Pulmonary artery endothelial cell (primary cell): ENCODE measurements at places on chromosomes 3 and 15. TPM values are rescaled to one million over a fixed set of nuclear protein-coding genes. Genes with fewer than 3 reads are reported as not detected.

Gene AP3B2
- not detected in 2 replicates for total RNA-seq

Gene THRB
- total RNA-seq, result 0.14 and 0.33 TPM in 2 replicates

Gene MOBP
- total RNA-seq, result 0.07 and 0.95 TPM in 2 replicates

Gene TMEM212
- not detected in 2 replicates for total RNA-seq

Gene FGF7
- 0.14 TPM in 1 of 2 replicates, not detected in the other for total RNA-seq

Gene TAGLN3
- total RNA-seq, result 0.07 TPM in 1 of 2 replicates, not detected in the other

Gene IL17RD
- 1.5 and 1.8 TPM in 2 replicates for total RNA-seq

Gene CACNA2D2
- total RNA-seq, result not detected in 2 replicates

Gene MAGEL2
- total RNA-seq, result under 0.01 TPM in 1 of 2 replicates, not detected in the other

Gene TICRR
- total RNA-seq, result 3.2 and 9.2 TPM in 2 replicates

Gene ZNF860
- total RNA-seq, result 1.6 and 3.2 TPM in 2 replicates

Gene CRABP1
- total RNA-seq, result not detected in 2 replicates

GRCh38 chr15:67085237-67085817, 19.9 kb downstream of the SMAD3 start:
- no peak for DNase-seq

DNA sequence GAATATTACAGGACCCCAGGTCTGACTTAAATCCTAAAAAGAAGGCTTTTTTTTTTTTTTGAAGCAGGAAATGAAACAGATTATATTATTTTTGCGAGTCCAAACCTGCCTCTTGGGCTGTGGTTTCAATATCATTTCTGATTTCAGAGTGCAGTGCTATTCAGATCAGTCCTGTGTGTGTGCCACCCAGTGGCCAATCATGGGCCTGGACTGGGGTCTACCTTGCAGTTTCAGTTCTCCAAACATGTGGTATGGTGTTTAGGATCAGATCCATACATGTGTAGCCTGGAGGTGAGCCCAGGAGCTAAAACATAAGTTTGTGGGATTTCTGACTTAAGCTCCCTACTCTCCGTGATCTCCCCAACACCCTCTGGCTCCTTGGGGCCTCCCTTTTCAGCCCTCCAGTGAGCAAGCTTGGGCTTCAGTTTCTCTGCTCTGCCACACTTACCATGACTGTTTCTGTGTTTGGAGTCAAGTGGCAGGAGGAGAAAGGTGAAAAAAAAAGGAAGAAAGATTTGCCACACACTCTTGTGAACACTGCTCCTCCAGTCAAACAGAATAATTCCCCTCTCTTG, 12.1 kb upstream of the THSD4 start:
- DNase-seq, result no peak

DNA sequence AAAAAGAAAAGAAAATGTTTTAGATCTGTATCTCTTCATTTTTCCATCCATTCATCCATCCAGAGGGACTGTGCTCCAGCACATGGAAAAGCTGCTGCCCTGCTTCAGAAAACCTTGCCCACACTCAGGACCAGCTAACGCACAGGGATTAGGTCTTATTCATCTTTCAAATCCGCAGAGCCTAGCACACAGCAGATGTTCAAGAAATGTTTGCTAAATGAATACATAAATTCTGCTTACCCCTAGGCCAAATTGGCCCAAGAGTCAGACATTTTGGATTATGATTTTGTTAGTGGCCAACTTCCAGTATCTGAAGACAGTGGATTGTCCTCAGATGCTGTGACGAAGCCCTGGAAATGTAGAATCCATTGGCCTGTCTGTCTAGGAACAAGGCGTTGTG, 71.4 kb downstream of the GHSR start:
- DNase-seq, result no peak

DNA sequence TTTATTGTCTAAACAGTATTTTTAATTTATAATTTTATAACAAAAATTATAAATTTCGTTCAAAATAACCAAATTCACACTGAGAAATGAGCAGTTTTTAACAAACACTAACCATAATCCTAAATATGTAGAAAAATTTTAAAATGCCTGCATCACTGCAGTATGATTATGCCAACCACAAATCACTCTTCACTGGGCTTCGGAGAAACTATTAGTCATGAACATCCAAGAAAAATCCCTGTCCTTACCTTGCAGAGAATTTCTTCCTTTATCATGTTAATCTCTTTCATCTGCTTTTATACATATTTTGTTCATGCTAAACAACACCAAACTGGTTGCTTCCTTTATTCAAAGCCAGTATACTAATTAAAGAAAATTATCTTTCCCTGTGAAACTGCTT, 511.0 kb upstream of the ALCAM start:
- no peak for DNase-seq

DNA sequence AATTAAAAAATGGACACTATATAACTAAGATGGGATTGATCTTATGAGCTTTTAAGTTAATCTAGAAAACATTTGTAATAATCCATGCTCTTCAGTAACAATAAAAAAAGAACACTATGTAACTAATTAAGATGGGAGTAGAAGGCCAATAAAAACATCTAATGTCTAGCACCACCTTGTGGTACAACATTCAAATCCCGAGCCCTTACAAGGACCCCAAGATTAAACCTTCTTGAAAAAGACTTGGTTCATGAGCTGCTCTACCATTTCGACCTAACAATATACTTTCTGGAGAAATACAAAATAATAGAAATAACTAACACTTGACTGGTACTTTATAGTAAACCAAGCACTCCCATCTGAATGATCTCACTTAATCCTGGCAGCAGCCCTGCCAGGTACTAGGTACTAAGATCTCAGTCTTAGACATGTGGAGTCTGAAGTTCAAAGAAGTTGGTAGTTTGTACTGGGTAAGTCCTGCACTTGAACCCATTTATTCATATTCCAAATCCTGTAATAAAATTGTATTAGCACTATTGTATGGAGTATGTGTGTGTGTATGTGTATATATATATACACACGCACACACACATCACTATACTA, 21.8 kb downstream of the METTL6 start:
- DNase-seq, result peak; percentile 46

DNA sequence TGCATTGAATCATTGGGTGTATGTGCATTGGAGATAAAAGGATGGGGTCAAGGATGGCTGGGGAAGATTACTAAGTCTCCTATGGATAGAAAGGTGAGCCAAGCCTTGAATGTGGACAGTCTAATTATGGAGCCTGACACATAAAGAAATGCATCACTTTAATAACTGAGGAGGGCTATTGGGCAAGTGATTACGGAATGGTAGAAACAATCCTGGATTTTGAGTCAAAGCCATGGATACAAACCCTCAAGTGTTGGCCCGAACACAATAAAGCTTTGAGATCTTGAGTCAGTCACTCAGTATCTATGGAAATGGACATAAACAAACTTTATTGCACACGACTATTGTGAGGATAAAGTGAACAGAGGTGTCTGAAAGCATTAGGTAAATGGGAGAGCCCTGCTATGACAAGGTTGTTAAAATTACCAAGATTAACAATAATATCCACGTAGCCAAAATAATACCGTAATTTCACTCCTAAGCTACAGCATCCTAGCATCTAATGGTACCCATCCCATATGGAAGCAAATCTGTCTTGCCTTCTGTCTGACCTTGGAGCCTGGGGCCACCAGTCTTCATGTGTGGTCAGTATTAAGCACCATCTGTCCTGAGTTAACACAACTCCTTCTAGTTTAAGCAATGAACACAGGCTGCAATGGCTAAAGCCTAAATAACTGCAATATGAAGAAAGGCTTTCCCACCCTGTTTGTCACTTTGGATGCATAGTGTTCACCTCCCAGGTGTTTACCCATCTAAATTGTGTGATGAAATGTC, 136.9 kb upstream of the PRICKLE2 start:
- DNase-seq, result no peak

DNA sequence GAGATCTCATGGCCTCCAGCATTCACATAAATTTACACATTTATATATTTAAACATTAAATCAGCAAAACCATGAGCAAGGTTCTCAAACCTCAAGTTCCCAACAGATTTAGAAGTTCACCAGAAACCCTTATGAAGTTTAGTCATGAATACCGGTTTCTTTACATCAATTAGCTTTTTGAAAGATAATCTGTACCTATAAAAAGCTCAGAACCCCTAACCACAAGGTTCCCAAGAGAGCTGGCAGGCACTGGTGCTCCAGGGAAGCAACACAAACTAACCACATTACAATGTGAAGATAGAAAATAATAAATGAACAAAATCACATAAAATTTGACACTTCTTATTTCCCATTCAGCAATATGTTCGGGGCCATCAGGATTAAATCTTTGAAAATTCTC, 150.9 kb downstream of the FBN1 start:
- no peak for DNase-seq

DNA sequence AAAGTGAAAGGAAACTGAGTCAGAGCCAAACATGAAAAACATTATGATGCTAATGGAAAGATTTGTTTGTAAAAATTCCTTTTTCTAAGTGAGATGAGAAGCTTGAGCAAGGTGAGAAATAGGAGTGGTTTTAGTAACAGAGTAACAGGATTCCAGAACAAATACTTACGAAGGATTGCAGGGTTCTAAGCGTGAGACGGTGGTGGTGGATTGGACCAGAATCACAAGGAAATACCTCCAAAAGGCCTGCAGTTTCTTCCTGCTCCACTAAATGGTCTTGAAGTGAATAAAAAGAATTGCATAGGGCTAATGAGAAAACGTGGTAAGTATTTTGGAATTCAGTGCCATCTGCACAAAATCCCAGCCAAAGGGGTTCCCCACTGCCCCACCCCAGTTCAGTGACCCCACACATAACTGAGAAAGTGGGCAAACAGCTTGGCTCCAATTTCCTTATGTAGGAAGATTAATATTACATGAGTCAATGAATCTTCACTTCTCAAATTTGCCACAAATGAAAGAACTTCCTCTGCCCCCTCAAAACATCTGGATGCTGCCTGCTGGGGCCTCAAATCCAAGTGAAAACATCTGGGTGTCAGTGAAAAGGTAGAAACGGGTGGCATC, 283.8 kb upstream of the NR2F2 start:
- DNase-seq, result no peak

DNA sequence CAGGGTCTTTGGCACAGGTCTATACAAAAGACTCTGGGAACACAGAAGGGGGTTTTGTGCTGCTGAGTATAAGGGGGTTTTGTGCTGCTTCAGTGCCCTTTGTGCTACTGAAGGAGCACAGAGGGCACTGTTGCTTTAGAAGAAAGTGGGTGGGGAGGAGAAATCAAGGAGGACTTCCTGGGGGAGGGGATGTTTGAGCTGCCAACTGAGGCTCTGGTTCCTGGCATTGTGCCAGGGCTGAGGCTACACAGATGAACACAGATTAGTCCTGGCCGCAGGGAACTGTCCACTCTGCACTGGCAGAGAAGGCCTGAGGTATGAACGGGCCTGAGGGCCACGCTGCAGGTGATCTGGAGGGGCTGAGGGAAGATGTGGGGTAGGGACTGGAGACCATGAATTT, 32.2 kb upstream of the SEC13 start:
- DNase-seq, result no peak

- no peak for DNase-seq
Observed at GRCh38 chr3:184379358-184380184, at the start of gene CHRD. Gene CHRD (plus strand): TSS chr3:184380054. CDS start chr3:184380319, 265 bp downstream.

GRCh38 chr3:128378631-128379347, 87.9 kb downstream of the DNAJB8 start:
- DNase-seq, result no peak

- no peak for DNase-seq
Observed at GRCh38 chr3:13234666-13235065, 161.4 kb upstream of the IQSEC1 start.

GRCh38 chr15:52281085-52282035, 14.2 kb downstream of the MYO5C start:
- no peak for DNase-seq

DNA sequence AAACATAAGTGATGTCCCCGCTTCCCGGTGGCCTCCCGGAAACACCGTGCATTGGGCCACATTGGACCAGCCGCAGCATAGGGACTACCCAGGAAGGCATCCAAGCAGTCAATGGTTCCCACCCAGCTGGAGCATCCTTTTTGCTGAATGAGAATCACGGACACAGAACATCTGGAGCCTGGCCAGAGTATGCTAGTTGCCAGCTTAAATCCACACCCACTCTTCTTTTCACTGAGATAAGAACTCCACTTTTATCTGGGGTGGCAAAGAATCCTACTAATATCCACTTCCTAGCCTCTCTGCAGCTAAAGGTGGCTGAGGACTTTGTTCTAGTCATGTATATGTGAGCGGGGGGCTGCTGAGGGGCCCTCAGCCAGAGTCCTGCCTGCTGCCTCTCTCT, 95.2 kb upstream of the PLXNA1 start:
- DNase-seq, result no peak
